ENCODE measurements at places on chromosomes 11 and 22.

DNA sequence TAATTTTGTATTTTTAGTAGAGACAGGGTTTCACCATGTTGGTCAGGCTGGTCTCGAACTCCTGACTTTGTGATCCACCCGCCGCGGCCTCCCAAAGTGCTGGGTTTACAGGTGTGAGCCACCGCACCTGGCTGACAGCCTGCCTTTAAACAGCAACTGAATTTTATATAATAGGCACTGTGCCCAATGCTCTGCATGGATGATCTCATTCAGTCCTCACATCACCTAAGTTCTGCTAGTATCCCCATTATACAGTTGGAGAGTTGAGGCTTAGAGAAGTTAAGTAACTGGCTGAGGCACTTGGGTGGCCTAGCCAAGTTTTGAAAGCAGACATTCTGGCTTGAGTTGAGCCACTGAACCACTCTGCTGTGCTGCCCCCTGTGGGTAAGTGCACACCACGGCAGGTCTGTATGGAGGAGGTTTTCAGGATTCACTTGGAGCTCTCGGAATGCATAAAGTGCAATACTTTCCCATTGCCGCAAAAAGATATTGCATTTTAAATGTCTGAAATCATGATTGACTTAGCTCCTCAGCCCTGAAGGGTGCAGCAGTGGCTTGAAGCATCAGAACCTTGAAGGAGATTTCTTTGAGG lies 112.4 kb downstream of the LDLRAD3 start:
- peak; percentile 12 for DNase-seq

GRCh38 chr11:61890529-61891330 lies 615 bp downstream of the FADS3 start:
- DNase-seq, result peak; percentile 62

DNA sequence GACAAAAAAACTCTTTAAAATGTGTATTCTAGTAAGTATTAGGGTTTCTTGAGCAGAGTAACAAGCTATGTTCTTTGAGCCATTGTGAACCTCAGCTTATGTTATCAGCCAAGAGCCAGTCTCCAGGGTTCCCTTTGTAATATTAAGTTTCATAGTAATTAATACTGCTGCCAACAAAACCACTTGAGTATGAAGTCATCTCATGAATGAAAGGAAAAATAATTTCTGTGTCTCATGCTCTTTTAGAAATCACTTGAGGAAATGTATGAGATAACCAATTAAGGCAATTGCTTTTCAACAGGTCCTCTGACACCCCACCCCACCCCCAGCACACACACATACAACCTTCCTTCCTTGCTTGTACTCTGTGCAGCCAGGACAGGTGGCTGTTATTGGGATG lies 59.9 kb downstream of the BBOX1 start:
- peak; percentile 44 for DNase-seq

DNA sequence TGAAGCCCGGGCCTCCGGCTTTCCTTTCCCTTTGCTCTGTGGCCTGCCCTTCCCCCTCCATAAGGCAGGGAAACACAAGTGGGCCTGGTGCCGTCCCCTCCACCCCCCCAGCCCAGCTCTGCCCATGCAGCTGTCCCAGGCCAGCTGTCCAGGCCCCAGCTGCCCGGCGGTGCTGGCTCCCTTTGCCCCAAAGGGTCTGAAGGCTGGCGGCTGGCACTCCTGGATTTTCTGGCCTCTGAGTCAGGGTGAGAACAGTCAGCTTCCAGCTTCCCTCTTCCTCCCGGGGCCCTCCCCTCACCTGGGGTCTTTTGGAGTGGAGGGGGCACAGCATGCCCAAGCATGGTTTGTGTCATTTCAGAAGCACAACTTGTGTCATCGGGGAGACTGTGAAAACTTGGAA lies 27.8 kb downstream of the CD82 start:
- DNase-seq, result no peak

DNA sequence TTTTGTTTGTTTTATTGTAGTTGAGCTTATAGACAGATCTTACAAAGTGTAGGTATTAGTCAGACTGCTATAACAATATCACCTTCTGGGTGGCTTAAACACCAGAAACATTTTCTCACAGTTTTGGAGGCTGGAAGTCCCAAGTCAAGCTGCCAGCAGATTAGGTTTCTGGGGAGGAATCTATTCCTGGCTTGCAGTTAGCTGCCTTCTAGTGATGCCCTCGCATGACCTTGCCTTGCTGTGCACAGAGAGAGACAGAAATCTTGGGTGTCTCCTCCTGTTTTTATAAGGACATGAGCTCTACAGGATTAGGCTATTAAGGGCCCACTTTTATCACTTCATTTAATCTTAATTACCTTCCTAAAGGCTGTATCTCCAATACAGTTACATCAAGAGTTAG lies 1635.2 kb downstream of the FAM181B start:
- DNase-seq, result no peak

- DNase-seq, result peak; percentile 94
Observed at GRCh38 chr11:12777208-12777874, 103.1 kb downstream of the TEAD1 start.

- DNase-seq, result no peak
Observed at GRCh38 chr11:128845334-128845780, 21.7 kb downstream of the KCNJ1 start.

- DNase-seq, result no peak
Observed at GRCh38 chr11:37642296-37642695, 1044.3 kb upstream of the RAG2 start.

- DNase-seq, result no peak
Observed at GRCh38 chr11:34488855-34489557, 24.6 kb downstream of the ELF5 start.

DNA sequence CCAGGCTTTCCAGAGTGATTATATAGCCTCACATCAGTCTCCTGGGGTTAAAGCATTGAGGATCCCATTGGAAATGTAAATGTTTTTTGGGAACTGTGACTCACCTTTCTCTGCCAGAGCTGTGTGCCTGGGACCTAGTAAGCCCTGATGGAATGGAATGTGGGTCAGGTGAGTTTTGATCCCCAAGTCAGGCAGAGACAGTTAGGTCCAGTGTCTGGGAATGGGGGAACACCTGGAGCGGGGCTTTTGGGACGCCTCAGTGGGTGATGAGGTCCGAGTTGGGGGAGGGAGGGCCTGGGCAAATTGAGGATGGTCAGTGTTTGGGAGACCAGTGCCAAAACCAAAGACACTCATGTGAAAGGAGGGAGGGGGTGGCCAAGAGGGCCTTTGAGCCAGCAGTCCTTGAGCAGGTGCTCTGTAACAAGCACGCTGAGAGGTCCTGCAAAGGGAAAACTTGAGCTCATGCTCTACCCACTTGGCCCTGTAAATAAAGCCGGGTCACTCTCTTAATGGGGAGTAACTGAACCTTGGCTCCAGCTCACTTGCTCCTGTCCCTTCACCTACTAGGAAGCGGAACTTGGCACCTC lies 104.7 kb downstream of the NAV2 start:
- no peak for DNase-seq

DNA sequence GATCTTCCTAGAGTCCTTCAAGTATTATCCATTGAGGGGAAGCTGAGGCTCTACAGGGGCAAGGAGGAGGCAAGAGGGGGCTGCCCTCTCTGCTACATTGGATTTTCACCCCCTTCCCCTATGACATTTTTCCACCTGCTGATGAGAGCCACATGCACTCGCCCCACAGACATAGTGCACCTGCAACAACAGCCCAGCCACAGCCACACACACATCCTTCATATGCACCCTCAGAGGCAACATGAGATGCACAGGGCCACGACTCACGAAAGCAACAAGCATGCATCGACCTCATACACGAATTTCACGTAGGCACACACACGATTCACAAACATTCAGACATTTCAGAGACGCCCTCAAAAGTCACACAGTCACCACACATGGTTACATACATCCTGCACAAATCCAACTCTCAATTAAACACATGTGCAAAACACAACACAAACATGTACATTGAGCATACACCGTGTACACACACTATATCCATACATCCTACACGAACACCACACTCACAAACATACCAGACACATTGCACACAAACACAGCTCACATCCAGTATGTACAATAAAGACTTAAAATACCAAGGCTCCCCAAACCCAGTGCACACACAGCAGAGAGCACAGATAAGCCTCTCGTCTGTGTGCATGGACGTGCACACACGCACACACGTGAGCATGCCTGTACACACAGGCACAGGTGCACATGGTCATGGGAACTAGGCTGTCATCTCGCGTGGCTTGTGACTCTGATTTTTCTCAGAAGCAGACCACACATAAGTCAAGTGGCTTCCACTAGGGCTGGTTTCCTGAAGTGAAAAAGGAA lies 6.3 kb upstream of the LRRC32 start:
- no peak for DNase-seq

- peak; percentile 60 for DNase-seq
Observed at GRCh38 chr11:64759722-64760719, at the start of gene PYGM. Gene PYGM (minus strand): TSS chr11:64759974. CDS start chr11:64759898, 76 bp downstream.

DNA sequence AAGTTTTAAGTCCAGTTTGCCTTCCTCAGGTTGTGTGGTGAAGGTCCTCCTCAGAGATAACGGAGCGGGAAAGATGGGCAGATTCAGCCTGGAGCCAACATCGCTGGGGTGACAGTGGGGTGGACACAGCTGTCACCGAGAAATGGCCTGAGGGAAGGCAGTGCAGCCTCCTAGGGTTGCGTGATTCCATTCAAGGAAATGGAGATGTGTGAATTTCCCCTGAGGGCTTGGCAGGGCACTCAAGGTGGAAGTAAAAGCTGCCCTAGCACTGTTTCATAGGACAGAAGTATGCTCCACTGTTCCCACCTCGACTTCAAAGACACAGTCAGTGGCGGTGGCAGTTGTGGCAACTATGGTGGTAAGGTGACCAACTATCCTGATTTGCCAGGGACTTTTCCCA lies 15.4 kb upstream of the CAT start:
- no peak for DNase-seq

GRCh38 chr22:28922540-28923244 lies 39.3 kb downstream of the ZNRF3 start:
- no peak for DNase-seq

DNA sequence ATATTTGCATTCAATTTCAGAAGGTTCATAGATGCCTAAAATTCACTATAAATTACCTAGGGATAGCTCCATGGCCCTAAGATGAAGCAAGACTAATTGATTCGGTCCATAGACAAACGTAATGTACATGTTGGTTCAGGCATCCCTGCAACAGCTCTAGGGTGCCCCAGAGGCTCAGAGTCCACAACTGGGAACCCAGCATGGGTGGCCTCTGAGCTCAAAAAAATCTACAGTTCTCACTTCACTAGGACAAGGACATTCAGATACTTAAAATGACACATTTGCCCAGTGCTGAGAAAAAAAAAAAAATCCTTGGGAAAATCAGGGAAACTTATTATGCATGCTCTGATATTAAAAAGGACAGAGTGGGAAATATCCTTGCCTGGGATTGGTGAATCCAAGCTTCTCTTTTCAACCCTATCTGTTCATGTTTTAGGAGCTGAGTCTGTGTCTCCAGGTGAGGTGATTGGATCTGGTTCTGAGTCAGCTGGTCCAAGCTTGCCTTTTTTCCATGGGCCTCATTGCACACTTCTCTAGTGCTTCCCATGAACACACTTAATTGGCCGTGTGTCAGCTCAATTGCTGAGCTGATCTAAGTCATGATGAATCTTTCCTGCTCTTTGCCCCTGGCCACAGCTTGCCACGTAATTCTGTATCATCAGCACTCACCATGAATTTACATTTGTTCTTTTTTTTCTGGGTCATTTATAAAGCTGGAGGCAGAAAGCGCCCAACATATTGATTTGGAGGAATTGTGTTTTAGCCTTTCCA lies 116.3 kb upstream of the RCN1 start:
- DNase-seq, result peak; percentile 34

GRCh38 chr11:99171330-99171729 lies 150.6 kb downstream of the CNTN5 start:
- no peak for DNase-seq

DNA sequence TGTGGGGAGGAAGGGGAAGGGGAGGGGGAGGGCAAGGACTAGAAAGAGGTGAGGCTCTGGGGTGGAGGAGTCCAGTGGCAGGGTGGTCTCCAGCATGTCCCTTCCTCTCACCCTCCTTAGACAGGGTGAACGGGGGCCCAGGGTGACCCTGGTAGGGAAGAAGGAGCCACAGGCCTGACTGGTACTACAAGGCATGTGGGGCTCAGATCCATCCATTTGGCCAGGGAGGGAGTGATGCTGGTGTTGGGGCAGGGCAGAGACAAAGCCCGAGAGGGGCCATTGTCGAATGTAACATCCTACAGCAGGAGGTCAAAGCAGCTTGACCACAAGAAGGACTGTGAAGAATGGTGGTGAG lies 69.0 kb upstream of the SHISAL1 start:
- no peak for DNase-seq

GRCh38 chr11:119051440-119052162 lies 5.4 kb downstream of the HYOU1 start:
- no peak for DNase-seq

DNA sequence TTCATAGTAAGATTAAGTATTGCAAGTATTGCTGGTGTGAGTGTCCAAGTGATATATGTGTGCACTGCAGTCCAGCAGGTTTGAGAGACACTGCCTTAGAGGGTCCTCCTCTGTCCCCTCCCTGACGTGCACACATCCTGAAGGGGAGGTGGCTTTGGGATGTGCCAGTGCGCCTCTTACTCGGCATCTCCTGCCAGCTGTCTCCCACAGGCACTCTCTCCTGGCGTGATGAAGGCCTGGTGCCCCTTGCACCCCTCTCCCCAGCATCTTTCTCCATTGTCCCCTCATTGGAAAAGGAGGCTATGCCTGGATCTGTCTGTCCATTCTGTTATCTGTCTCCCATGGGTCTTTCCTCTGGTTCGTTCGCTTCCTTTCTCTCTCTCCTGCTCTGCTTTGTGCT lies 24.2 kb downstream of the GTPBP1 start:
- no peak for DNase-seq

DNA sequence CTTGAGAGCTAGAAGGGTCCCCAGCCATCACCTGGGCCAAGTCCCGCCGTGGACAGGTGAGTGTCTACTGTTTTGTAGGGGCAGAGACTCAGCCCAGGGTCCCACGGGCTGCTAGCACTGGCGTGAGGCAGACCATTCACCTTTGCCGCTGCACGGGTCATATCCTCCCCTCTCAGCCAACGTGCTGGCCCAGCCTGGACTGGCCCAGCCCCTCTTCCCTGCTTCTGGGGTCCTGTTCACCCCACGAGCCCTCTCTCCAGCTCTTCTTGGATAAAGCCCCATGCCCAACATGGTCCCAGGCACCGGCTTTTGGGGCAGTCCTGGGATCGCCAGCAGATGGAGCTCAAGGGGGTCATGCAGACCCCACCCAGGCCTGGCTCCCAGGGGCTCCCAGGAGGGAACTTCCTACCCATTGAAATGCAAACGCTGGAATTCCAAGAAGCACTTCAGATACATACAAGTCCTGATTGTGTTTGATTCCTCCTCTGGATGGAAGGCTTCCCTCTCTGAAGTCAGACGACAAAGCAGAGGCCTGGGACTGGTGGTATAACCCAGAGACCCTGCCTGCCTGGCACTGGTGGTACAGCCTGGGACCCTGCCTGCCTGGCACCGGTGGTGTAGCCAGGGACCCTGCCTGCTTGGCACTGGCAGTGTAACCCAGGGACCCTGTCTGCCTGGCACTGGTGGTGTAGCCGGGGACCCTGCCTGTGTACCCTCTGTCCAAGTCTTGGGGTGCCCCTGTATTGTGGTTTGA lies 8.9 kb upstream of the SEPTIN5 start:
- DNase-seq, result no peak

DNA sequence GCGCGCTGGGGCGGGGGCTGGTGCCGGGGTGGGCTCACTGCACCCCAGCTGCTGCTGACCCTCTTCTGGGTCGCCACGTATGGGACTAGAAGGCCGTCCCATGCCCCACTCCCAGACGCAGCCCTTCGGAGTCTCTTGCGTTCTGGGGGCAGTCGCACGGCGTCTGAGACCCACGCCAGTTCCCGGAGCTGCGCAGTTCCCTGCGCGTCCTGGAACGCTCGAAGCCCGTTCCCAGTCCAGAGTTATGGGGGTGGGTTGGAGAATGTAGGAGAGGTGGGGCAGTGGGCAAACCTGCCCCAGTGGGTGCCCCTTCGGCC lies 375 bp downstream of the LAYN start:
- no peak for DNase-seq

- no peak for DNase-seq
Observed at GRCh38 chr11:61918251-61918937, 1.0 kb upstream of the RAB3IL1 start.

Measured in fibroblast of gingiva (primary cell).